ENCODE measurements at places on chromosomes 12 and 14. TPM values are rescaled to one million over a fixed set of nuclear protein-coding genes. Genes with fewer than 3 reads are reported as not detected.

PLEKHA5 gene
- total RNA-seq: 8.9 TPM

GRCh38 chr14:83867566-83868225 lies 1662.2 kb upstream of the FLRT2 start:
- DNase-seq: no peak

CELA1 gene
- not detected for total RNA-seq

- DNase-seq: no peak
Observed at GRCh38 chr14:104135121-104135903, 3.1 kb upstream of the KIF26A start.

DNA sequence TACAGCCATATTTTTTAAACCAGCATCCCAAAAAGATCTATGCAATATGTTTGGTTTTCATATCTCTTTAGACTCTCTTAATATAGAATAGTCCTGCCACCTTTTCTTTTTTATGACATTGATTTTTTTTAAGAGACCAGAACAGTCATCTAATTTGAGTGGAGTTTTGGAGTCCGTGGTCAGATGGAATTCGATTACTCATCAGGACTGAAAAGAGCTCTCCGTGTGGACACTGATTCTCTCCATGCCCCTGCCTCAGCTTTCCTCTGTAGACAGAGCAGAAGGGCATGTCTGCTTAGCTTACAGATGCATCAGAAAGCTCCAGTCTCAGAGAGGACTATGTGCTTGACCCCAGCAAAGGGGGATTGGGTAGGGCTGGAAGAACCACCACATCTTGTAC lies 27.8 kb downstream of the SMCO2 start:
- no peak for DNase-seq

GRCh38 chr12:1330477-1330827 lies 263.9 kb downstream of the FBXL14 start:
- DNase-seq: no peak
